ENCODE measurements at places on chromosomes 1 and 21.

DNA sequence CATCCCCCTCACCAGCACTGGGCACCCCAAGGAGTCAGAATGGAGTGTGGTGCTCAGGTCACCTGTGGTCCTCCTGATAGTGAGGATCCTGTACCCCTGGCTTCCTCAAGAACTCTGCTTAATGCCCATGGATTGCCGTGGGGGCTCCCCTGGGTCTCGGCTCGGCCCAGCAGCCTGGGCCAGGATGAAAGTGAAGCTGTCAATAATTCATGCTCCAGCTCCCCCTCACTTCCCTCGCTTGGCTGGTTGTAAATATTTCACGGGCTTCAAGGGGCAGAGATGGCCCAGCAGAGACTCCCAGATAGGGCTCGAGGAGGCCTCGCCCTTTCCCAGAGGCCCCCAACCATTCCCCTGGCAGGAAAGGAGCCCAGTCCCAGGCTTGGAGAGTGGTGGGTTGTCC, 42.6 kb upstream of the KCNA10 start:
- no peak for DNase-seq

- no peak for DNase-seq
Observed at GRCh38 chr21:15065392-15066122, 757 bp upstream of the NRIP1 start.

DNA sequence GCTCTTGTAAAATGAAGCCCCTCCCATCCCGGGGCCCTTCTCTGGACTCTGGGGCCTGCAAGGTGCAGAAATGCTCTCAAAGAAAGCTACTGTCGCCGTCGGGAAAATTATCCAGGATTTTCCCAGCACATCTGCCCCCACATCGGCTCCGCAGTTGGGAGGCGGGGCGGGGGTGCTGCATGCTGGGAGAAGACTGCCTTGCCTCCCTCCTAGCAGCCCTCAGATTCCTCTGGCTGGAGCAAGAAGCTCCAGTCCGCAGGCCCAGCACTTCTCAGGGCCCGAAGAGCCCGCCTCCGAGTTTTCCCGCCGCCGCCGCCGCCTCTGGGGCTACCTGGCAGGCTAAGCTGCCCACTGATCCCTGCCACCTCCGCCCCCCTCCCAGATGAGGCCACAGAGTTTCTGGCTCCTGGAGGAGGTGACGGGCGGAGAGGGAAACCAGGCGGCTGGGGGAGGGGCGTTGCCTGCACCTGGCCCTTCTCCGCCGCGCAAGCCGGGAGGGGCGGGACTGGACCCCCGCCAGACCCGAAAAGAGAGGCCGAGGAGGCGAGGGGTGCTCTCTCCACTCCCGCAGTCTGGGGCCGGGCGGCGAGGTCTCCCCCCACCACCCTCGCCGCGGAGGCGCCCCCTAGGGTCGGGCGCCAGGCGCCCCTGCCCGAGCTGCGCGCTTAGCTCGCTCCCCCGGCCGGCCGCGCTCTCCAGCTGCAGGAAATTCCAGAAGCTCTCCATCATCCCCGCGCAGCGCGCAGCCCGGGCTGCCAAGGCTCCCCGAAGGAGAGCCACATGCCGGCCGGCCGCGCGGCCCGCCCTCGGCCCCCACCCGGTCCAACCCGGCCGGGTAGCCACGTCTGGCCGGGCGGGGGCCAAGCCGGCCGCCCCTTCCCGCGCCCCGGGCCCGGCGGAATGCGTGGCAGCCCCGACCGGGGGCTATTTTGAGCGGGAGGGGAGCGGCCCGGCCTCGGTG, 28.8 kb downstream of the AHDC1 start:
- DNase-seq, result peak; percentile 92

DNA sequence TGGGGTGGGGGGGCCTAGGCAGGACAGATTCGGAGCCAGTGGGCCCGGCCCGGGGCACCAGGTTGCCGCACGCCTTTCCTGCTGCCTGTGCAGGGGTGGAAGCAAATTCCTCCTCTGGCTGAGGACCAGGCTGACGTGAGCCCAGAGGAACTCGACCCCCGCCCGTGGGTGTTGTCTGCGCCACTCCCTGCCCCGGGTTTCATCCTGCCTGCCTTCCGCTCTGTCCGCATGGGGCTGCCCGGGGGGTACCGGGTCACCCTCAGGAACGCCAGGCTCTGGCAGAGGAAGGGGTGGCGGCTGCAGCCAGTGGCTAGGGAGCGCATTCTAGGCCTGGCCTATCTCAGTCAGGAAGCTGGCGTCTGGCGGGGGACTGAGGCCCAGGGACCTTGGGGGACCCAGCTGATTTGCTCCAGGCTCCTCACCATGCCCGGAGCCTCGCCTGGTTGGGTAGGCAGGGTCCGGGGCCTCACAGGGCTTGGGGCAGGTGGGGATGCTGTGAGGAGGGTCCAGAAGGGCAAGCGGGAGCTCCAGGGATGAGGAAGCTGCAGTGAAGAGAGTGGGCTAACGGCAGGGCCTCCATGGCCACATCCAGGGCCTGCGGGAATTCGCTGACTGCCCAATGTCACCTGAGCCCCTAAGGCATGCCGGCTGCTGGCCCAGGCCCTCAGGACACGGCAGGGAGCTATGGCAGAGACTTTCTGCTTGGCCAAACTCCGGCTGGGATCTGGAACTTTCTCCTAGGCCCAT, 2.4 kb upstream of the IBA57 start:
- no peak for DNase-seq

Measured in NCI-H1105 (cell line).